ENCODE measurements at places on chromosomes 1 and 21.

DNA sequence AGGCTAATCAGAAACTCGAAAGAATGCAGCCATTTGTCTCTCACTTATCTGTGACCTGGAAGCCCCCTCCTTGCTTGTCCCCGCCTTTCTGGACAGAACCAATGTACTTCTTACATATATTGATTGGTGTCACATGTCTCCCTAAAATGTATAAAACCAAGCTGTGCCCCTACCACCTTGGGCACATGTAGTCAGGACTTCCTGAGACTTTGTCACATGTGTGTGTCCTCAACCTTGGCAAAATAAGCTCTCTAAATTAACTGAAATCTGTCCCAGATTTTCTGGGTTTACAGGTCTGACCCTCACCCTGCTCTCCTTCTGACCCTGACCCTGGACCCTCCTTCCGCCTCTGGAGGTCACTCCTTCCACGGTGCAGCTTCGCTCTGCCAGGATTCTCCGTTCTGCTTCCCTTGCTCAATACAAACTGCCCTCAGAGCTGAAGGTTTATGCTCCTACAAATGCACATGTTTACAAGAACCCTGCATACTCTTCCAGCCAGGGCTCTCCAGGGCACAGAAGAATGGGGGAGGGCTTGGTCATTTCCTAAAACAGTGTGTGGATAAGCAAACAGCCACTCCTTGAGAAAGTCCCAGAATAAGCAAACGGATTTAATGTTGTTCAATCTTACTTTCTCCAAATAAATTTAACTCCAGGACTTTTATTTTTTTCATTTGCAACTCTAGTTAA is 160.5 kb downstream of the ACTL8 start:
- DNase-seq = no peak

DNA sequence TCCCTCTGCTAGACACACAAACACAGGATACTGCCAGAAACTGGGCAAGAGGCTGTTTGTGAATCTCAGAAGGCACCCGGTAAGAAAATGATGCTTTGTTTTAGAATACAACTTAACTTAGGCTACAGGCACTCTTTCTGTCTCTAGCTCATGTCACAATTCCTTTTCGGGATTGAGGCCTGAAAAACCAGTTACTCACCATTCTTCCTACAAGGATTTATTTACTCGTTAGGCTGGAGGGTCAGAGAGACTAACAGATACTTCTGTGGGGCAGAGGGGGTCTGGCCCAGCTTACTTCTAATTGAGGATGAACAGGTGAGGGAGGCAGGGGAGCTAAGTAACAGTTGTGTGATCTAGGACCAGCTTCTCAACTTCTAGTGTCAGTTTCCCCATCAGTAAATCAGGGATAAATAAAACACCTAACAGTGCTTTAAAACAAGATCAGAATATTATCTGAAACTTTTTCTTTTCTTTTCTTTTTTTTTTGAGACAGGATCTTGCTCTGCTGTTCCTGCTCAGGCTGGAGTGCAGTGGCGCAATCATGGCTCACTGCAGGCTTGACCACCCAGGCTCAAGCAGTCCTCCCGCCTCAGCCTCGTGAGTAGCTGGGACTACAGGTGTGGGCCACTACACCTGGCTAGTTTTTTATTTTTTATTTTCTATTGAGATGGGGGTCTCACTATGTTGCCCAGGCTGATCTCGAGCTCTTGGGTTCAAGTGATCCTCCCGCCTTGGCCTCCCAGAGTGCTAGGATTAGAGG is 31.9 kb downstream of the NFYC start:
- no peak for DNase-seq

DNA sequence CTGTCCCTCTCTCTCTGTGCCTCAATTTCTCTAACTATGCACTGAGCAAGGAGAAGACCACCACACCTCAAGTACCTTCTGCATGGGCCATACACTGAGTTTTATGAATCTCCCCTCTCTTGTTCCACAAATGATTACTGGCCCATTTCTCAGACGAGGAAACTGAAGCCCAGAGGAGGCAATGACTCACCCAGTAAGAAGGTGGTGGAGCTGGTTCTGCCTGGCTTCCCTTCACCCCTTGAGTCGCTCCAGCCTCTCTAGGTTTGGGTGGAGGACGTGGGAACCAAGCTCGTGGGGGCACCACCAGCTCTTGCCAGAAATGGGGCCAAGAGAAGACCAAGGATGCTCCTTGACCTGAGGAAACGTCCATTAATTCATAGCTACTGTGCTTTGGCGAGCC is 21.3 kb upstream of the RUNX3 start:
- no peak for DNase-seq

DNA sequence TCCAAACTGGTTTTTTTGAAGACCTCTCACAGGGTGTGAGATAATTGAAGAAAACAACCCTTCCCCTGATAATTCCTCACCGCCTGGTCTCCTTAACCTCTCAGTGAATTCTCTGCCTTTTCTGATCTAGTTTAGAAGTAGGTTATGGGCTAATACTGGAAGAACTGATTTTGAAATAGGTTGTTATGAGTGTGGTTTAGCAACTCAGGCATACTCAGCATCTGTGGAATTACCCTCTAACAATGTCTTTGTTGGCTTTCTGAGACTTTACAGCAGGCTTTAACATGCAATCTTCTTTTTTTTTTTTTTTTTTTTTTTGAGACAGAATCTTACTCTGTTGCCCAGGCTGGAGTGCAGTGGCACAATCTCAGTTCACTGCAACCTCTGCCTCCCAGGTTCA is 10.3 kb upstream of the PLD5 start:
- DNase-seq = no peak

DNA sequence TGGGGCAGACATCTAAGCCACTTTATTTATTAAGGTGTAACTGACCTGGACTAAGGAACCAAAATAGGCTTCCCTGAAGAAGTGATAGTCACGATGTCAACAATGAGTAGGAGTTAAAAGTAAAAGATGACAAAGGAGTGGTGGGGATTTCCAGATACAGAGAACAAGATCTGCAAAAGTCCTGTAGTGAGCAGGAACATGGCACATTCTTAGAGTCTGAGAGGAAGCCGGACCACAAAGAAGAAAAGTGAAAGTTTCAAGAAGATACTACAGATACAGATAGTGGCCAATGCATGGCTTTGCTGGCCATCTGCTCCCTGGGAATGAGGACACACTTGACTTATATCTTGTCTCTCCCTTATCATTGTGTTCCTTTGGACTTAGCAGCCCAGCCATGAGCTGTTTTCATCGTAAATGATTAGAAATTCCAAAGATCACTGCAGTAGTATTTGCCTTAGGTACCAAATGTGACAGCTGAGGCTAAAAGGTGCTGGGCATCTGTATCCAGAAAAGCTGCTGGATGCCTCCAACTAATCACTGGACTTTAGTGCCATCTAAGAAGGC is 302.4 kb upstream of the NR5A2 start:
- DNase-seq = no peak

- no peak for DNase-seq
These were observed 39.9 kb upstream of the RGL1 start for GRCh38 chr1:183764981-183765380.

DNA sequence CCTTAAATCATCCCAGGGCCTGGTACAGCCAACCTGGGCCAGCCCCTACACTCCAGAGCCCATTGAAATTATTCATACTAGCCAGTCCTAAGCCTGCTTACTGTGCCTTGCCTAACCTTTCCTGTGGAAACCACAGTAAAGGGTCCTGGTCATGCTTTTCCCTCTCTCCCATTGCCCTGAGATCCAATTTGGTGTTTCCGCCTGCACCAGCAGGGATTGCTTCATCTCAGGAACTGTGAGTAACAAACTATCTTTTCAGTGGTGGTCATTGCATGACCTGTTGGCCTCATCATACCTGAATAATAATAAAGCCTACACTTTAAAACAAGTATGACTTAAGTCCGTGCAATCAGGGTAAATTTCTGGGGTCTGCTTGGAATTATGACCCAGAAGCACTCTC is 18.7 kb upstream of the GALNT2 start:
- DNase-seq = no peak

DNA sequence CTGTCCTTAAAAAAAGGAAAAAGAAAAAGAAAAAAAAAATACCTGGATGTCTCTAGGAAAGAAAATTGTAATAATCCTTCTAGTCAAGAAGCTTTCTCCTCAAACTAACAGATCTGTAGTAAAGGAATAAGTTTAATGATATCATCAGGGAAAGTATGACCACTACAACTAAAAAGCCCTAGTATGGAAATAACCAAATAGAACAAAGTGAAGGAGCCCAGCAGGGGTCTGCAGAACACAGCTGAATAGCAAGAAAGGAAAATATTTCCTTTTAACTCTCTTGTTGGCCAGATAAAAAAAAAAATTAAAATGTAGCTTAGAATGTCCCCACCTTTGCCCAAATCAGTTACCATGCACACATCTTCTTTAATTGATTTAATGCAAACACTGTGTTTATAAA is 43.2 kb downstream of the PRRX1 start:
- no peak for DNase-seq

DNA sequence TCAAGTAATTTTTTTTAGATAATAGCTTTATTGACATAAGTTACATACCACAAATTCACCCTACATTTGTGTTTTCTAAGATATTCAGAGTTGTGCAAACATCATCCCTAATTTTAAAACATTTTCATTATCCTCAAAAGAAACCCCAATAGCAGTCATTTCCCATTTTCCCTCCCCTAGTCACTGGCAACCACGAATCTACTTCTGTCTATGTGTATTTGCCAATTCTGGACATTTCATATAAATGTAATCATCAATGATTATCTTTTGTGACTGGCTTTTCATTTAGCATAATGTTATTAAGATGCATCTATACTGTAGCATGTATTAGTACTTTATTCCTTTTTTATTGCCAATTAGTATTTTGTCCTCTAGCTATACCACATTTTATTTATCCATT is 88.8 kb upstream of the SLFNL1 start:
- no peak for DNase-seq

DNA sequence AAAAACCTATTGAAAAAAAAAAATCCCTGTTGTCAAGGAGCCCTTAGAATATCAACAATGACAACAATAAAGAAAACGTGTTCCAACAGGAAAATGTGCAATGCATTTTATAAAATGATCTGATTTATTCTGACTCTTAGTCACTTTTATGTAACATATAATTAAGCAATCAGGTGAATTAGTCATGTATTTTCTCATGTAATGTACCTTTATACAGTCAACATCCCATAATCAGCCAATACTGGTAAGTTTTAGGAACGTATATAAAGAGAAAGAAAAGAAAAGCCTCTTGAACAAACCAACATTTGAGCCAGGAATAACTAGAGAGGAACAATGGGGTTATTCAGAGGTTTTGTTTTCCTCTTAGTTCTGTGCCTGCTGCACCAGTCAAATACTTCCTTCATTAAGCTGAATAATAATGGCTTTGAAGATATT is at the start of gene CLCA4:
CLCA4 (plus strand) TSS at position 292 of the 435 bp plus-strand sequence; CDS start at position 334, 42 bp downstream.
- DNase-seq = no peak

GRCh38 chr1:216723274-216723780 is at the start of gene ESRRG:
Gene ESRRG, minus strand, starts transcription at chr1:216723429. Its CDS starts 130 bp downstream, at chr1:216723299.
- no peak for DNase-seq

DNA sequence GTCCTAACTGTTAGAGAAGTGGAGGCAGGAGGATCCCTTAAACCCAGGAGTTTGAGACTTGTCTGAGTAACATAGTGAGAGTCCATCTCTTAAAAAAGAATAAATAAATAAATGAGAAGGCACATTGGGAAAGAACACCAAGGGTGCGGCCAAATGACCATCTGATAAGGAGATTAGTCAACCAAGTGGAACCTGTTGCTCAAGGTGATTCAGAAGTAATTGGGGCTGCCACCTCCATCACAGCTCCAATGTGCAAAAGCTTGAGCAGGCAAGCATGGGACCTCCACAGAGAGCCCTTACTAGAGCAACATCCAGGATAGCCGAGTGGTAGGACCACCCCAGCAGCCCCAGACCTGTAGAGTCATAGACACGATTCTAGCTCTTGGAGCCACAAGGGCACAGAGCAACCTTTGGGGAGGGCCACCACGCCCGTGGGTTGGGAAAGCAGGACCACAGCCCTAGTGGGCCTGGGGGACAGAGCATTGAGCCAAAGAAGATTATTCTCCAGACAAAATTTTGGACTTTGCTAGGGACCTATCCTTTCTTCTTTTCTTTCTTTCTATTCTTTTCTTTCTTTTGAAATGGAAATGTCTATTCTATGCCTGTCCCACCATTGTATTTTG is 40.9 kb downstream of the KCNK1 start:
- DNase-seq = no peak

DNA sequence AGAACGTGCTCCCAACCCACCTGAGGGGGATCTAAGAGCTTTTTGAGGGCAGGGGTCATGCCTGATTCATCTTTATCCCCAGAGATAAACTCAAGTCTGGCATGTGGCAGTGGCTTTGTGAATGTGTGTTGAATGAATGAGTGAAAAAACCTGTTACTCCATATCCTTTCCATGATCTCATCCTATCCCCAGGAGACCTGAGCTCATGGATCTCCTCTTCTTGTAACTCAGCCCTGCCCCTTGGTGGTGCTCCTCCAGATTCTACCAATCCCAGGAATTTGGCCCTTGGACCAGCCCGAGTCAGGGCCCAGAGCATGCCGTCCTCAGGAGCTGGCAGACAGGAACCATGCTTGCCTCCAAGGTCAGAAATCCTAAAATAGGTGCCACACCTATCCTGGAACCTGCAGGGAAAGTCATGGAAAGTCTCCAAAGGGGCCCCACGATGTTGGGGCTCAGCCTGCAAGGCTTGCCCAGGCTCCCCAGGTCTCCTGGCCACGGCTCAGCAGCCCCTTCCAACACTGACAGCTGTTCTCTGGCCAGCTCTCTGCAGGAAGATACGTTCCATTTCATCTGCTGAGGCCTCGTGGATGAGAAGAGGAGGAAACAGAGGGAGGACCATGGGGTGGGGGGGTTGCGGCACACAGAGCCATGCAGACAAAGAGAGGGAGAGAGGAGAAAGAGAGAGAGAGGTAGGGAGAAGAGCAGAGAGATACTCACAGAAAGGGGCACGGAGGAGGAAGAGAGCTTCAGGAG is 214.6 kb downstream of the TRABD2B start:
- no peak for DNase-seq

DNA sequence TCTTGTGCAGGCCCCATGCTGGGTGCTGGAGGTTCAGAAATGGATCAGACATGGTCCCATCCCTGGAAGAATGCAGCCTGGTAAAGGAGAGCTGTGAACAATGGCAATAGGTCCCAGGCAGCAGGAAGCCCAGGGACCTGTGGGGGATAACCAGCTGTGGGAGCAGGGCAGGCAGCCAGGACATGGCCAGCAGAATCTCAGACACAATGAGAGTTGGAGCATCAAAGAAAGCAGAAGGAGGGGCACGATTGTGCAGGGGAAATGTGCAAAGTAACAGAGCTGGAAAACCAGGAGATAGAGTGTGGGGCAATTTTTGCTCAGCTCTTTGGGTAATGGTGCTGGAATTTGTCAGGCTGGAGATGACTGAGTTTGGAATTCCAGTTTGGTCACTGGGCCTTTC is 44.3 kb downstream of the C8B start:
- DNase-seq = no peak

DNA sequence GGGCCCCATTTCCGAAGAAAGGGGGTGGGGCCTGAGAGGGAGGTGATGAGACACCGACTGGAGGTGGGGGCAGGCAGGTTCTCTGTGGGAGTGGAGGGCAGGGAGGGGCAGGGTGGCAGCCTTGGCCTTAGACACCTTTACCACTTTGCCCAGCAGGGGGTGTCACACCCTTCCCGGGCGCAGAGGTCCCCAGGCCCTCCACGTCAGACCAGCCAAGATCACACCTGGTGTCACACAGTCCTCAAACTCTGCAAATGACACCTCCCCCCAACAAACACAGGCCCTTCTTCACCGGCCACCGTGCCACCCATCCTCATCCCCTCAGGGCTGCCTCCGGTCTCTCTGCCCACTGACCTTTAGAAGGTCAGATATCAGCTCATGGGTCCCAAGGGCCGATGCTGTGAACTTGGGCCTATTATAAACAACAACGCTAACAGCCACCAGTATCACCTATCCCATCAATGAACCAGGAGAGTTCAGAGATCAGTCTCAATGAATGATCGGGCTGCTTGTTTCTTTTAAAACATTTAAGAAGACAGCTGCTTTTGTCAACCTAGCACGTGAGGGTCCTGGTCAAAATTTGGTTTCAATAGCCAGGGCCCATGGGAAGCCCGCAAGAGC is 103.9 kb downstream of the CASZ1 start:
- DNase-seq = no peak

All from activated gamma-delta T cell (primary cell).